Skeletal muscle cell (primary cell): ENCODE measurements at places on chromosomes 16 and 17.

- peak; percentile 28 for DNase-seq
Measured at GRCh38 chr17:65925606-65926307, 266.2 kb downstream of the CEP112 start.

- no peak for DNase-seq
Measured at GRCh38 chr17:28997806-28998205, 8.0 kb downstream of the SEZ6 start.

- DNase-seq = no peak
Measured at GRCh38 chr16:55737318-55737717, 81.5 kb downstream of the SLC6A2 start.

DNA sequence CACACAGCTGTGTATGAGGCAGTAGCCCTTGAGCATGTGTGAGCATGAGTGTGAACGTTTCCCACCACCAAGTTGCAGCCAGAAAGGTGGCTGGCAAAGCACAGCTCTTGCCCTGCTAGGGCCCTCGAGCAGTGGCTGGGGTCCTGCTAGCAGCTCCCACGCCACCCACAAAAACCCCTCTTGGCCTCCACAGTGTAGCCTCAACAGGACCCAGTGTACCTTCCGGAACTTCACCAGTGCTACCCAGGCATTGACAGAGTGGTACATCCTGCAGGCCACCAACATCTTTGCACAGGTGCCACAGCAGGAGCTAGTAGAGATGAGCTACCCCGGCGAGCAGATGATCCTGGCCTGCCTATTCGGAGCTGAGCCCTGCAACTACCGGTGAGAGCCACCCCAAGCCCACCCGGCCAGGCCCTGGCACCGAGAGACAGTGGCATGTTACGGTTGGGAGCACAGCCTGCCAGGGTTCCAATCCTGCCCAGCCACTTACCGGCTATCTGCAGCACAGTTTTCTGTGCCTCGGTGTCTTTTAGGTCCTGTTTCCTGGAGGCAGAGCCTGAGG, 53.1 kb downstream of the SCNN1B start:
- DNase-seq = no peak

DNA sequence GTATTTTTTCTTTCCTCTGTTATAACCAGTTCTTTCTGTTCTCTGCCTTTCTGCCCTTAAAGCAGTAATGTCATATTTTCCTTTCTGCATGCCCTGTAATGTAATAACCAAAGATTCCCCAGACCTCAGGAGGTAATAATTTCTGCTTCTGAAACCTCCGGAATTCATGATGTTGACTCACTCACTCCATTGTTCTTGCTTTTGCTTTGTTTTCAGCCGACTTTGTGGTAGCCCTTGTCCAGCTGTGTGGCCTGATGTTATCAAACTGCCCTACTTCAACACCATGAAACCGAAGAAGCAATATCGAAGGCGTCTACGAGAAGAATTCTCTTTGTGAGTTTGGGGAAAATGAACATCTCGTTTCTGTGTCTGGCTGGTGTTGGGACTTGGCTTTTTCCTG, 55.9 kb downstream of the CDK12 start:
- DNase-seq = no peak

DNA sequence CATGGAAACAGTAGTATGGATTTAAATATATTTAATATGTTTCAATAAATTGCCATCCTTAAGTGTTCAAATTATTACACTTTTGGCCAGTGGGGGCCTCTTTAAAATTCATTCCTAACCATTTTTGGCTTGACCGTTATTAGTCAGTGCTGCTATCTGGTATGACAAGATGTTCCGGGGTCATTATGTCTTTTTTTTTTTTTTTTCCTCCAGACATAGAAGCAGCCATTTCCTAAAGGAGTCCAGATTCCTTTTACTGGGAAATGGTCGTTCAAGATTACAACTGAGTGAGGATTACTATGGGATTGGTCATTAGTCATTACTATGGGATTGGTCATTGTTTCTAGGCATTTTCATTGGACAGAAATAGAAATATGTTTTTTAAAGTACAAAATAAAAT, 53.4 kb downstream of the NF1 start:
- no peak for DNase-seq

- DNase-seq = no peak
Measured at GRCh38 chr16:10114409-10114808, 67.8 kb downstream of the GRIN2A start.

DNA sequence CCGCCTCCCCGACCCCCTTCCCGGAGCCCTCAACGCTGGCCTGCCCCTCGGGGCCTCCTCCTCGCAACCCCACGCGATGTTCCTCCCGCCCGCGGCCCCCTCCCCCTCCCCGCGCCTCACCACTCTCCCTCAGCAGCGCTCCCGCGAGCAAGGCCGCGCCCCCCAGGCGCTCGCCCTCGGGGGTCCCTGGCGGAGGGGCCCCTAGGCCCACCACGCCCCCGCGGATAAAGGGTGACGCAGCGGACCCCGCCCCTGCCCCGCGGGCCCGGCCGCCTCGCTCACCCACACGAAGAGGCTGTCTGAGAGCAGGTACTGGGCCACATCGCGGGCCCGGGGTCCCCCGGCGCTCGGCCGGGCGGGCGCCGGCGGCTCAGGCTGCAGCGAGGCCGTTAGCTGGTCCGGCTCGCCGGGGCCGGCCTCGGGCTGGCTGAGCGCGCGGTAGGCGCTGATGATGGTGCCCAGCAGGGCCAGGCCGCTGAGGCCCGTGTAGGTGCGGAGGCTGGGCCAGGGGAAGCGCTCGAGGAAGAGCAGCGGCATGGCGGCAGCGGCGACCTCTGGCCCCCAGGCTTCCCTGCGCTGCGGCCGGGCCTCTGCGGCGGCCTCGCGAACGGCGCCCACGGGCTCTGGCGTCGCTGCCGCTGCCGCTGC, 430 bp downstream of the AMFR start:
- DNase-seq = no peak

DNA sequence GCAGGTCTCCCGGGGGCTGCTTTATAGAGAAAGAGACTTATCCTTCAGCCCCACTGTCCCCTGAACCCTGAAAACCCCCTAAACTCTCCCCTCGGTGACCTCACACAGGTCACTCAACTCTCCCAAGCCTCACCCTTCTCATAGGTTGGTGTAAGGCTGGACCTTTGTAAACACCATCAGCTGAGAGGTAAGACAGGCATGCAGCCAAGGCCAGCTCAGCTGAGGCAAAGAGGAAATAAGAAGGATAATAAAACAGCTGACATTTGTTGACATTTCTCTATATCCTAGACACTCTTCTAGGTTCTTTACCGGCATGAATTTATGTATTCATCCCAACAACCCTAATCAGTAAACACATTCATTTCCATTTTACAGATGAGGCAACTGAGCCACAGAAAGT, 134.3 kb downstream of the CCT6B start:
- DNase-seq = no peak
